GM06990 (cell line): ENCODE measurements at places on chromosomes 3 and 15.

GRCh38 chr15:92003515-92004067 is 150.1 kb downstream of the SLCO3A1 start:
- no peak for DNase-seq

- no peak for DNase-seq
Observed at GRCh38 chr3:147960786-147961185, 551.6 kb downstream of the ZIC1 start.

- DNase-seq, result no peak
Observed at GRCh38 chr3:21405671-21406667, 345.0 kb downstream of the ZNF385D start.

DNA sequence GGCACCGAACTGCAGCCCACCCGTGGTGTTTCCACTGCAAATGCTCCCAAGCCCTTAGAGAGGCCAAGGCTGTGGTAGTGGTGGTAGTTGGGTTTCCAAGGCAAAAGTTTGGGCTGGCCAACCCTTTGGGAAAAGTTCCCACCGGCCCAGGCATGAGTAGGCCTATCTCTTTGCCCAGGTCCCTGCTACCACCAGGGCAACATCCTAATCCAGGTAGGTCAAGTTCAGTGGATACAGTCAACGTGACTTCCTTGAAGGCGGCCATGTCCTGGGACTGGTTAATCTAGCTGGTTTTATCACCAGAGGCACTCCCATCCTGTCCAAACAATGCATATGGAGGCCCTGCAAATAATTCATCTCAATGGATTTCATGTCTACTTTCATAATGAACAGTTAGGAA is 1.6 kb upstream of the ONECUT1 start:
- no peak for DNase-seq

DNA sequence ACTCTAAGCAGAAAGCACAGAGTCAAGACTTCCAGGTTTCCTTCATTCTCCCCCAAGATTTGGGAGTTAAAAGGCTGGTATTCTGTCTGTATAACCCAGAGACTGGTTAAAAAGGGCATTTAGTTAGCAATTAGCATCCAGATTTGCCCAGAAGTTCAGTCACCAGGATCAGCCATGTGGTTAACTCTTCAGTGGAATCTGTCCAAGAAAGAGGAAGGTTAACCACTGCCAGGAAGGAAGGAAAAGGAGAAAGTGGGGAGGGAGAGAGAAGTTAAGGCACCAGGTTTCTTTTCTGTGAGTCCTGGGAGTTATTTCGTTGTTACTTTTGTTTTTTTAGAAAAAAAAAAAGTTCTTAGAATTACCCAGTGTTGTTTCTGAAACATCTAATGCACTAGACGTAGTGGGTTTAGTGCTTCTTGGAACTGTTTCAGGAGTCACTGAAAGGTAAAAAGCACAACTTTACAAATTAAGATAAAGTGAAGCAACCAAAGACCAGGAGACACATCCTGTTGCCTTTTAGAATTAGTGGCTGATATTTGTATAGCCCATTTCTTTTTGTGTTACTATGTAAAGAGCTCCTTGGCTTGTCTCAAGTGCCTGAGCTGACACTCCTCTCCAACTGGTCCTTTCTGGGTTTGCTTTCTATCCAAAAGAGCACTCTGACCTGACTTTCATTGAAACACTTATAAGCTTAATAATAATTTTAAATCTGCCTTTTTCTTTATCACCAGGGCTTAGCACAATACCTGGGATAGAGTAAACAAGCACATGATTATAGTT is 128.6 kb downstream of the ABI3BP start:
- DNase-seq, result no peak

- DNase-seq, result no peak
Observed at GRCh38 chr3:63167113-63167512, 111.0 kb upstream of the SYNPR start.

- DNase-seq, result no peak
Observed at GRCh38 chr15:35436422-35436821, 109.5 kb downstream of the DPH6 start.

- no peak for DNase-seq
Observed at GRCh38 chr15:73899197-73900094, 26.1 kb downstream of the TBC1D21 start.

DNA sequence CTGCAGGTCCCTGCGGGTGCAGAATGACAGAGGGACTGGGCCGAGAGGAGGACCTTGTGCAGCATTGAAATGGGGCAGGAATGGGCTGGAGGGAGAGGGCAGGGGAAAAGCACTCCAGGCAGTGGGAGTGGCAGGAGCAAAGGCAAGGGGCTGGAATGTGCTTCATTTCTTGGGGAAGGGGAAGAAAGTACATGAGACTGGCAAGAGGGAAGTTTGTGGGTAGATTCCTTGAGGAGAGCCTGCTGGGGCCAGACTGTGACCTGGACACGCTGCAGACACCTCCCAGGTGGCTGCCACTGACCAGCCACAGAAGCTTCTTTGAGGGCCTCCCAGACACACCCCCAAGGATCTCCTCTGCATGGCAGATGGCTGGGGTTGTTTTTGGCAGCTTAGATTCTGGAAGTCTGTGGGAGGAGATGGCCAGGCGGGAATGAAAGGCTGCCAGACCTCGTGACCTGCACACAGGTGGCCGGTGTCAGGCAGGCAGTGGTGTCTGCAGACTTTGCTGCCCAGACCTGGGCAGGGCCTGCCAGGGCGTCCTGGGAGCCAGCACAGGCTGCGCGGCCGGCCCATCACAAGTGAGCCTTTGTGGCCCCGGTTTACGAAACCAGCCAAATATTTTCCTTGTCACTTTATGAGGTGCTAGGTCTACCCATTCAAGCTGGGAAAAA is 53.1 kb downstream of the SPSB4 start:
- DNase-seq, result no peak

DNA sequence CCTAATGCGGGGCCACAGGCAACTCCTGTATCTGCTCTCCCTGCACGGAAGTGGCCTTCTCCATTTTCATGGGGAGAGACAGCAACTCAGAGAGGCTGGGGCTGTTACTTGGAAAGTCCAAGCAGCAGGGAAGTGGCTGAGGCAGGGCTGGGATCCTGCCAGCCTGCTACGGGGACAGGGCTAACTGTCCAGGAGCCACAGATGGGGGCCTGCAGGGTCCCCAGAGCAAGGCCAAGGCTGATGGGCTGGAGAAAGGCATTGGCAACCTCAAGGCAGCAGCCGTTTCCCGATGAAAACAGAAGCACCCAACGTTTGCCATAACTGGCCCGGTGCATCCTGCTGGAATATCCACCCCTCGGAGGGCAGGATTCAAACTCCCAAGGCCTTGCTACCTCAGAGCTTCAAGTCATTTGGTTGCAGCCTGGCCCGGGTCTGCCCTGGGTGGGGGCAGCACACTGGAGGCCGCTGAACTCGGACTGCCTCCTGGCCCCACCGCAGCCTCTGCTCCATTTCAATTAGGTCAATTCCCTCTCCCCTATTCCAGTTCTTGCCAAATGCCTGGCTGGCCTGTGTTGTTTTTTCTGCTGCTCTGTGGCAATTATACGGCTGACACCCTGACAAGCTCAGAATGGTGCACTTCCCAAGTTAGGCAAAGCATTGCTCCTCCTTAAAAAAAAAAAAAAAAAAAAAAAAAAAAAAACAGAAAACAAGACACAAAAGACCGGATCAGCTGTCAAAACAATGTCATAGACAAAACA is 143.5 kb downstream of the NUP210 start:
- DNase-seq, result no peak

- DNase-seq, result no peak
Observed at GRCh38 chr3:77902675-77903074, 862.8 kb downstream of the ROBO2 start.

DNA sequence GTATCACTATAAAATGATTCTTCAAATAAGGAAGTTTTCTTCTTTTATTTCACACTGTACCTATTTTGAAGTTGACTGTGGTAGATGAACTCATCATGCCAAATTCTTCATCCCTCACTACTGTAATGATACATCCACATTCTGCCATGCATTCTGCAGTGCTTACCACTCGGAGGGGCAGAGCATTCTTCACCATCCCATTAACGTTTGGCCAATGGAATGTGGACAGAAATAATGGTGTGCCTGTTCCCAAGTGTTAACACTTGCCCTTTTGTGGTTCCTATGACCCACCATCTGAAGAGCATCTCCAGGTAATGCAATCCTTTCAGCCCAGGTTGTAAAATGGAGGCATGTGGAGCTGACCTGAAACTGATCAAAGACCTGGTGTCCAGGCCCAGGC is 18.6 kb downstream of the GOLIM4 start:
- no peak for DNase-seq

DNA sequence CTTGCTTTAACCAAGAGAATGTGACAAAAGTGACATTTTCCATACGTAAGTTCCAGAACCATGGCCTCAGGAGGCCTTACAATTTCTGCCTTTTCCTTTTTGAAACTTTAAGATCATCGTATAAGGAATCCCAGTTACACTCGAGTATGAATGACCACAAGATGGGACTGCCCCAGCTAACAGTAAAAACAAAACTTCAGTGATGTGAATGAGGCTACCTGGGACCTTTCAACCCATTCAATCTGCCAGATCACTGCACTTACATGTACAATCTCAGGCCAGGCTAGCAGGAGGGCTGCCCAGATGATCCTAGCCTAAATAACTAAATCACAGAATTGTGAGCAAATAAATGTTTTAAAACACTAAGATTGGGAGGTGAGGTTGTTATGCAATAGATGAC is 328.8 kb downstream of the CNTN6 start:
- DNase-seq, result no peak

DNA sequence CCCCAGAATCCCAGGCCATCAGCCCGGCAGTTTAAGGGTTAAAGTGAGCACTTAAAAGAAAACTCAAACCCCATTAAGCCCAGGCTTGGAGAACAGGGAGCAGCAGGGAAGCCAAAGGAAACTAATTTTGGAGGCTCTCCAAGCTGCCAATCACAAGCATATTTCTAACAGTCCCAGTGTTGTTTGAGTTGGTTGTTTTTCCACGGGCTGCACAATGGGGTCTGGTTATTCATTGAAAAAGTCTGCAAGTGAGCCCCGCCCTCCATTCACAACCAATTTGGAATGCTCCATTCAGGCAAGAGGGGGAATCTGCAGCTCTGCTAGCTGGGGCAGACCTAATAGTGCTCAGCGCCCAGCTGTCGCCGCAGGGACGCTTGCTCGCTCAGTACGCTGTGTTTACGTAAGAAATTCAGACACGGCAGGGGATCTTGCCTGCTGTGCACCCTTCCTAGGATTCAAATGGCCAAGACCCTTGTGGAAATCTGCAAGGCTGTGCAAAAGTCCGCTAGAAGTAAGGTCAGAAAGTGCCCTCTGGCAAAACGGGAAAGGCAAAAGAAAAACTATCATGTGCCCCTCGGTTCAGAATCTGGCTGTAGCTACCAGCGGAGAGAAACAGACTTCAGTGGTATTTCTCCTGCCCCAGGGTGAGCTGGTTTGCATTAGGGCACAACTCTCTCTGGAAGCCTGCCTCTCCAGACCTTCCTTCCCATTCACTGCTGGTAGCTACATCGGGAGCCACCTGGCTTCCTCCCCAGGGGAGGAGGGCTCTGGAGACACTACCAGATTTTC is 11.0 kb downstream of the ETV5 start:
- no peak for DNase-seq

DNA sequence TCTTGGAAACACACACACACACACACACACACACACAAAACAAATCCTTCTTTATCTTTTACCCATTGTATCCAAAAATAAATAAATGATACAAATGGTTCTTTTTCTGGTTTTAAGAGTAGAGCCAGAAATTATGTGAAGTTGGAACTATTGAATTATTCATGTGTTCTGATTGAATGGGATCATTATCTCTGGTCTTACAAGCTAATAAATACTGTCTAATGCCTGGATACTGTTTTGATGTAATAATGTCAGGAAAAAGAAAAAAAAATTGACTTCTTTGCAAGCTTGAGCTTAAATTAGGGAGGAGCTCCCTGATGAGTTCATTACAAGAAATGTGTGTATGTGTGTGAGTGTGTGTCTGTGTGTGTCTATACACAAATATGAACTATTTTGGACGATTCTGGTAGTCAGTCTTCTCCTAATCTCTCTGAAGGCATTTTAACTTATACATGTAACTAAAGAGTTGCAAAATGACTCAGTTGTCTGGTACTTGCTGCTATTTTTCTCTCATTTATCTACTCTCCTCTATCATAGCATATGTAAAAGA is 507.2 kb upstream of the AGTR1 start:
- DNase-seq, result no peak

- DNase-seq, result no peak
Observed at GRCh38 chr3:163328680-163329079, 1749.6 kb downstream of the SI start.

- no peak for DNase-seq
Observed at GRCh38 chr3:130792246-130792645, 45.6 kb upstream of the PIK3R4 start.

DNA sequence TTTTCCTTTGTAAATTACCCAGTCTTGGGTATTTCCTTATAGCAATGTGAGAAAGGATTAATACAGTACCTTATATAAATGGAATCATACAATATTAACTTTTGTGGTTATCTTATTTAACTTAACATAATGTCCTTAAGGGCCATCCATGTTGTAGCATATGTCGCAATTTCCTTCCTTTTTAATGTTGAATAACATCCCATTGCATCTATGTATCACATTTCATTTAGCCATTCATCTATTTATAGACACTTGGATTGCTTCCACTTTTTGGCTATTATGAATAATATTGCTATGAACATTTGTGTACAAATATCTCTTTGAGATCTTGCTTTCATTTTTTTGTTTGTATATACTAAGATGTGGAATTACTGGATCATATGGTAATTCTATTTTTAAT is 342.2 kb downstream of the PDCD6IP start:
- DNase-seq, result no peak

- DNase-seq, result peak; percentile 63
Observed at GRCh38 chr3:112247900-112248299, 46.1 kb downstream of the SLC9C1 start.

- DNase-seq, result no peak
Observed at GRCh38 chr3:114671741-114672510, 378.1 kb downstream of the TIGIT start.

- DNase-seq, result no peak
Observed at GRCh38 chr15:28876131-28876844, 9.5 kb upstream of the APBA2 start.

GRCh38 chr15:25059698-25060471 is 105.1 kb downstream of the SNRPN start:
- DNase-seq, result no peak

GRCh38 chr15:100123611-100124010 is 218.2 kb downstream of the ADAMTS17 start:
- no peak for DNase-seq

- DNase-seq, result no peak
Observed at GRCh38 chr15:30023798-30024295, 58.9 kb upstream of the GOLGA8J start.

DNA sequence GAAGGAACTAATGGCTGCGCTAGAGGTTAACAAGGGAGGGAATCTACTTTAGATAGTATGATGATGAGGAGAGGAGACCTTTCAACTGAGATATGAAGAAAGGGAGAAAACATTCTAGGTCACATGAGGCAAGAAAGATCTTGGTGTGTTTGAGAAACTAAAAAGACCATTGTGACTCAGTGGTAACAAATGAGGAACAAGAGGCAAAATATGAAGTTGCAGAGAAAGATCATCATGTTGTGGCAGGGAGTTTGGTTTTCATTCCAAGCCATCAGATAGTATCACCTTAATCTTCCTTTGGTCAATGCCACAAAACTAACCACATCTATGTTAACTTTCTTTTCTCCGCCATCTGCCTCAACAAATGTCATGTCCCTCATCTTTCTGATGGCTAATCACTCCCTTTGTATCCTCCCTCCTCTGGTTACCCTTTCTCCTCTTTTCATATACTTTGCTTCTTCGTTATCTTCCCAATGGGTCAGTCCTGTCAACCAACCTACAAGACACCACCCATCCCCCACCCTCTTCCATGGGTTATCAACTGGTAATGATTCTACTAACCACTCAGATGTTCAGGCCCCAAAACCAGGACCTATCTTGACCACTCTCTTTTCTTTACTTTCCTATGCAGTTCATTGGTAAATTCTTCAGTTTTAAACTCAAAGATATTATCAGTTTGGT is 2.4 kb upstream of the PDCD6IP start:
- no peak for DNase-seq
